Caki2 (cell line): ENCODE measurements at places on chromosomes 2 and 18.

- DNase-seq: no peak
Measured at GRCh38 chr2:122542646-122543045, 787.2 kb downstream of the TSN start.

GRCh38 chr2:234595829-234596228, 98.9 kb upstream of the ARL4C start:
- DNase-seq: no peak

DNA sequence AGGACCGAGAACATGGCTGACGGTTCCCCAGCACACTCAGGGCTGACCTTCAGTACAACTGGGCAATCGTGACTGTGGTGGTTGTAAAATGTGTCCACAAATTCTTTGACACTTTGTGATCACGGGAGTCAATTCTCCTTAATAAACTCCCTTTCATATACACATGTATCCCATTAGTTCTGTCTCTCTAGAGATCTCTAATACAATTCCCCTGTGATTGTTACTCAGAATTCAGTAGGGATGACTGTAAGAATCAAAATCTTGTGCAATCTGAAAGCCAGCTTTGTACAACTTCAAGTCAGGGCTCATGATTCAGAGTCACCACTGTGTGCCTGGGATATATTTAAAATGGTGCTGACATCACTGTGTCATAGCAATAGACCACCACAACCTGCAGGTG, 89.5 kb upstream of the LMAN1 start:
- DNase-seq: no peak

DNA sequence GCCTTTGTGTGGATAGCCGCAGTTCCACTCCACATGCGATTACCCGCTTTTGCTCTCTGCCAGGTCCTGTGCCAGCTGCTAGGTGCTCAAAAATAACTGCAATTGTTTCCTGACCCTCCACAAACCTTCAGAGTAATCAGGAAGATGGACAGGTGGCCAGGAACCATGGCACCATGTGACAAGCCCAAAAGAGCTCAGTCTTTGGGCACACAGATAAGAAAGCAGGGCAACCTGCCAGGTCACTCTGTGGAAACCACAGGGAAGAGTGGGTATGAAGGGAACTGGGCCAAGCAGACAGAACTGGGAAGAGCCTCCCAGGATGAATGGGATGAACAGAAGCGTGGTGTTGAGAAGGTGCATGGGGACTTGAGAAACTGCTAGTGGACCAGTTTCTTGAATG, 79.4 kb upstream of the AGAP1 start:
- no peak for DNase-seq

- no peak for DNase-seq
Measured at GRCh38 chr2:240885566-240885965, 10.4 kb downstream of the MAB21L4 start.

- no peak for DNase-seq
Measured at GRCh38 chr2:241852981-241853631, 5.6 kb downstream of the PDCD1 start.

DNA sequence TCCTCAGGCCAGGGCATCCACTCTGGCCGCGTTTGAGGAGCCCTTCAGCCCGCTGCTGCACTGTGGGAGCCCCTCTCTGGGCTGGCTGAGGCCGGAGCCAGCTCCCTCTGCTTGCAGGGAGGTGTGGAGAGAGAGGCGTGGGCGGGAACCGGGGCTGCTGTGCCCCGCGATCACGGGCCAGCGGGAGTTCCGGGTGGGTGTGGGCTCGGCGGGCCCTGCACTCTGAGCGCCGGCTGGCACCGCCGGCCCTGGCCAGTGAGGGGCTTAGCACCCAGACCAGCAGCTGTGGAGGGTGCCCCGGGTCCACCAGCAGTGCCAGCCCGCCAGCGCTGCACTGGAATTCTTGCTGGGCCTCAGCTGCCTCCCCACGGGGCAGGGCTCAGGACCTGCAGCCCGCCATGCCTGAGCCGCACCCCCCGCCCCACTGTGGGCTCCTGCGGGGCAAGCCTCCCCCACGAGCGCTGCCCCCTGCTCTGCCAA, 1.9 kb upstream of the ABHD3 start:
- DNase-seq: no peak

DNA sequence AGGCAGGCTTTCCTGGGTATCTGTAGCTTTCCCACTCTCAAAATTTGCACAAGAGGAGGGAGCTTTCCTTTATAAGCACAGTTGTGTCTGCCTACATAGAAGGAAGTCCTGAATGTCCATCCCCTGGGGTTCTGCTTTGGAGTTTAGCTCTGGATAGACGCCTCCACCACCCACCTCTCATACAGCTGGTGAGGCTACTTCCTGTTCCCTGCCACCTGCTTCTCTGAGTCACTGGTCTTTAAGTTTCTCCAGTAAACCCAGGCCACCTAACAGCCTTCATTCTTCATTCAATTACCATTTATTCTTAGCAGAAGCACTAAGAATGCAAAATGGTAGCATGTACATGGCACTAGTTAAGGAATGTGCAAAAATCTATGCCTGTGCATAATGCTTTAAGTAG, 407.8 kb downstream of the CDH2 start:
- DNase-seq: no peak

DNA sequence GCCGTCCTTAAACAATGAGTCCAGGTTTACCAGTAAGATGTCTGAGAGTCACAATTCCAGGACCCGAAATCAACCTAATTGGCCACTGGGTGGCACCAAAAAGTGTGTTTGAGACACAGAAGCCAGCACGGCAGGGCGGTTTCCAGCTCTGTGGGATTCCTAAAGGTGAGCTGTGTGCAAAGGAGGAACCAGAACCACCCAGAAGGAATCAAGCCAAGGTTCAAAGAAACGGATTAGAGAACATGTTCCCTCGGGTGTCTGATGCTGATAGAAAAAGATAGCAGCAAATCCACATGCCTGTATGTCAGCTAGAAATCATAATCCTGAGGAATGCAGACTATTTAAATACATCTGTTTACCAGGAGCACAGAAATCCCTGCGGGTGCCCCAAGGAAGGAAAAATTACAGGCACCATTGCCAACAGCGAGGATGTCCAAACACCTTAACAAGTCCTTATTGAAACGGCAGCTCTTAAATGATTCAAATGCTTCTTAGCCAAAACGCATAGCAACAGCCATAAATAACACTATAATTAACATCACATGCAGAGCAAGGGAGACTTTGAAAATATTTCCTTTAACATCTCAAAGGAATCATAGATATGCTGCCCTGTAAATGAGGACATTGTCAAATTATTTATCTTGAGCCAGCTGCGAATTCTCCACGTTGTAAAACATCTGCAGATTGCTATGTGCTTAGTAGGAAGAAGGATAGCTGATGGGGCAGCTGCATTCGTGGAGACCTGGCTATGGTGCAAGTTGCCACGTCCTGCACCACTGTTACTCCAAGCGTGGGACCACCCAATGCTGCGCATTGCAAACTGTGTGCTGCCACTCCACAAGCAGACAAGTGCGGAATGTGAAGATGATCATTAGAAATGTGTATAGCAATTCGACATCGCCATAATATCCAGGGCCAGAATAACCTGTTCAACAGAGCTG, 318.7 kb upstream of the NCKAP5 start:
- peak; percentile 41 for DNase-seq

GRCh38 chr2:230068651-230069055, at the start of gene SLC16A14:
TSS of gene SLC16A14 (minus strand) at chr2:230068924. CDS start at chr2:230059352, 9,572 bp downstream.
- DNase-seq: peak; percentile 50
